Activated CD4-positive, alpha-beta T cell treated with anti-CD3 and anti-CD28 coated beads, Interleukin-2, amount 10 ng/mL, durations not matched to agents 24 days and 14 days (primary cell): ENCODE measurements at places on chromosomes 5 and 9. TPM values are rescaled to one million over a fixed set of nuclear protein-coding genes. Genes with fewer than 3 reads are reported as not detected.
A peak's percentile ranks its signal among the peaks of the same experiment; 100 is the strongest.

WHRN gene
- total RNA-seq, result 2.0 and 2.1 TPM in 2 replicates

KCNV2 gene
- not detected in 2 replicates for total RNA-seq

GRCh38 chr5:75659791-75660450 lies 48.7 kb downstream of the ANKDD1B start:
- peaks cover 4% of the 10 kb centered on the region for H3K27me3 ChIP-seq
- H3K36me3 ChIP-seq, result no peaks in the 10 kb centered on the region

DNA sequence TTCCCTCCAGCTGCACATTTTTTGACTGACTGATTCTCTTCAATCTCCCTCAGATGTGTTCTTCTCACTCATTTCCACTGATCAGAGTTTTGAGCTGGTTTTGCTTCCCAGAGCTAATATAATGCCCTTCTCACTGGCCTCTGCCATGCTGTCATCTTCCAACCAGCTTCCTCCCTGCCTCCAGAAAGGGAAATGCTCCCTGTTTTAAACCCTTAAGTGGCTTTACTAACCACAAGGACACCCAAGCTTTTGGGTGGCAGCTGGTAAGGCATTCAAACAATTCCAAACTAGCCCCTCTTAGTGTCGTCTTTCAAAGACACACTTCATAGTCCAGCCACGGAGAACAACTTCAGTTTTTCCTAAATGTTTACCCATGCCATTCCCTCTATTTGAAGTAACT lies 172.5 kb downstream of the CRB2 start:
- H3K27me3 ChIP-seq, result no peaks in the 10 kb centered on the region
- no peak overlapping the region for H3K4me3 ChIP-seq
- DNase-seq, result no peak
- peaks cover 2% of the 10 kb centered on the region for H3K36me3 ChIP-seq
- H3K27ac ChIP-seq, result no peak overlapping the region

PCDHA2 gene
- total RNA-seq, result not detected in 2 replicates

ECSCR gene
- total RNA-seq, result 1.6 and 1.7 TPM in 2 replicates

GRCh38 chr9:97979788-97980478 lies 3.2 kb upstream of the ANP32B start:
- H3K36me3 ChIP-seq, result no peaks in the 10 kb centered on the region
- H3K27me3 ChIP-seq, result peaks cover 3% of the 10 kb centered on the region
- H3K4me1 ChIP-seq, result peaks cover 17% of the 10 kb centered on the region
- DNase-seq, result no peak
- no peak overlapping the region for H3K27ac ChIP-seq

ANKRD18B gene
- 0.65 and 1.1 TPM in 2 replicates for total RNA-seq

MLANA gene
- not detected in 2 replicates for total RNA-seq

DELE1 gene
- 66.7 and 72.0 TPM in 2 replicates for total RNA-seq

DNA sequence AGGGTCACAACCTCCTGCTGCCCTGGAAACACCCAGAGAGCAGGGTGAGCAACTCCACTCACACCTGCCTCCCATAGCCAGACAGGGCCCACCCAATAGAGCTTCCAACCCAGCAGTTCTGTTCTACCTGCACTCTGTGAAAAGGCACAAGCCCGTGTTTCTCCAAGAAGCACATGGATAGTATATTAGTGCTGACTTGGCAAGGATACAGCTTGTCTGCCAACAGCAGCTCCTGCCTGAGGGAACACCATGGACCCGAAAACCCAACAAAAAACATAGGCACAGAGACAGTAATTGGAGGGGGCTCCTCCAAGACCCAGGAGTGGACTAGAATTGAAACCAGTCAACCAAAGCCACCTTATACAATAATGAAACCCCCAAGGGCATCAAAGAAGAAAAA lies 48.6 kb downstream of the CDKN2A start:
- H3K4me3 ChIP-seq, result no peak overlapping the region
- no peak for DNase-seq
- no peak overlapping the region for H3K27ac ChIP-seq
- H3K27me3 ChIP-seq, result peaks cover 46% of the 10 kb centered on the region
- H3K4me1 ChIP-seq, result no peaks in the 10 kb centered on the region
- no peaks in the 10 kb centered on the region for H3K36me3 ChIP-seq

CMYA5 gene
- 0.12 and 0.14 TPM in 2 replicates for total RNA-seq

- H3K27ac ChIP-seq, result no peak overlapping the region
- no peak overlapping the region for H3K4me3 ChIP-seq
- no peaks in the 10 kb centered on the region for H3K36me3 ChIP-seq
Observed at GRCh38 chr5:146076028-146076427, 29.3 kb downstream of the PLAC8L1 start.

GRCh38 chr9:136546697-136547501 lies 1.1 kb upstream of the NOTCH1 start:
- H3K27me3 ChIP-seq, result peaks cover 3% of the 10 kb centered on the region
- H3K36me3 ChIP-seq, result peaks cover 17% of the 10 kb centered on the region
- peak overlapping the region; percentile 87 for H3K4me3 ChIP-seq
- peaks cover 16% of the 10 kb centered on the region for H3K4me1 ChIP-seq
- peak; percentile 84 for DNase-seq
- peak overlapping the region; percentile 86 for H3K27ac ChIP-seq

DNA sequence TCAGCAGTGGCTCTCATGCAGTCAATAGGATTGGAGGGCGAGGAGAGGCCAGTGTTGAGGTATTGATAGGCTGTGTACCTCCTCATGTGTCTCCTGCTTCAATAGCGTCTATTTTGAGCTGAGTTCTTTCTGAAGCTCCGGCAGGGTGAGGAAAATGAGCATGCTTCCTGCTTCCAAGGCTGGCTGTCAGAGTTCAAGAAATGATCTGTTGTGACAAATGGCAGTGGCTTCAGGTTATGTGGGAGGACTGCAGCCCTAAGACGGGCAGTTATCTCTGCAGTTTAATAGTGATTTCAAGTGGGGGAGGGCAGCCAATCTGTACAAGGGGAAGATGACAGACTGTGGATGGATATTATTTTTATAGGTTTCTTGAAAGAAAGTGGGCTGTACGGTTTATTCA lies 54.0 kb upstream of the CXCL14 start:
- peaks cover 1% of the 10 kb centered on the region for H3K27me3 ChIP-seq
- DNase-seq, result no peak
- no peaks in the 10 kb centered on the region for H3K36me3 ChIP-seq
- H3K4me3 ChIP-seq, result no peak overlapping the region

- H3K4me3 ChIP-seq, result peak overlapping the region; percentile 90
- H3K27ac ChIP-seq, result no peak overlapping the region
- peaks cover 31% of the 10 kb centered on the region for H3K4me1 ChIP-seq
- peak; percentile 84 for DNase-seq
Observed at GRCh38 chr5:98774192-98775033, 950 bp downstream of the RGMB start.

IL4 gene
- total RNA-seq, result 20.5 and 21.2 TPM in 2 replicates

HMGCS1 gene
- total RNA-seq, result 230 and 241 TPM in 2 replicates

GRXCR2 gene
- not detected in 2 replicates for total RNA-seq

GRCh38 chr9:19161257-19162025 lies 34.1 kb upstream of the PLIN2 start:
- H3K27me3 ChIP-seq, result no peaks in the 10 kb centered on the region
- peak overlapping the region; percentile 89 for H3K27ac ChIP-seq
- DNase-seq, result peak; percentile 86
- H3K36me3 ChIP-seq, result no peaks in the 10 kb centered on the region
- peak overlapping the region; percentile 67 for H3K4me3 ChIP-seq

GRCh38 chr9:96361668-96362067 lies 21.8 kb downstream of the SLC35D2 start:
- DNase-seq, result no peak
- H3K27ac ChIP-seq, result no peak overlapping the region
- H3K4me1 ChIP-seq, result no peaks in the 10 kb centered on the region
- peaks cover 11% of the 10 kb centered on the region for H3K36me3 ChIP-seq
- no peaks in the 10 kb centered on the region for H3K27me3 ChIP-seq

DNA sequence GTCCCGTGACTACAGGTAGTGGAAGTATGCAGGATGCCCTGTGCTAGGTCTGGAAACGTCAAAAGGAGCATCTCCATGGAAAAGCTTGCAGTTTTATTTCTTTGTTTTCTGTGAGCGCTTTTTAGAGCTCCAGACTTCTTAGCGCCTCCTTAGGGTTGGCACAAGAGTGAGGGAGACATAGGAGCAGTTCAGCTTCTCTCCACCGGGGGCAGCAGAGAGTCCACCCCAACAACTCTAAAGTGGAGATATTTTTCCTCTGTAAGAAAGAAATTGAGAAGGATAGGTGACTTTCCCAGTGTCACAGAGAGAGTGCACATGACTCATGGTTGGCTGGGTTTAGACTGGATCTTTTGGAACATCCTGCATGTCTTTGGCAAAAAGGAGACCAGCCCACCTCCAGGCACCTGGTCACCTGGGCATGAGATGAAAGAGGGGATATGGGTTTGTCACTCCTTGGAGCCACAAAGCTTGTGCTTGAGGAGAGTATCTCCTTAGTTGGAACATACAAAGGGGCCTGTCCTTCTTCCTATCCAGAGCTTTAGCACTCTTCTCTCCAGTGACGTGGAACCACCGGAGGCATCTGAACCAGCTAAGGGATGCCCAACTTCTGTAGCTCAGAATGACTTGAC lies 637.7 kb downstream of the SEMA5A start:
- H3K27ac ChIP-seq, result no peak overlapping the region
- H3K4me1 ChIP-seq, result no peaks in the 10 kb centered on the region
- peak; percentile 66 for DNase-seq
- H3K4me3 ChIP-seq, result no peak overlapping the region

DNA sequence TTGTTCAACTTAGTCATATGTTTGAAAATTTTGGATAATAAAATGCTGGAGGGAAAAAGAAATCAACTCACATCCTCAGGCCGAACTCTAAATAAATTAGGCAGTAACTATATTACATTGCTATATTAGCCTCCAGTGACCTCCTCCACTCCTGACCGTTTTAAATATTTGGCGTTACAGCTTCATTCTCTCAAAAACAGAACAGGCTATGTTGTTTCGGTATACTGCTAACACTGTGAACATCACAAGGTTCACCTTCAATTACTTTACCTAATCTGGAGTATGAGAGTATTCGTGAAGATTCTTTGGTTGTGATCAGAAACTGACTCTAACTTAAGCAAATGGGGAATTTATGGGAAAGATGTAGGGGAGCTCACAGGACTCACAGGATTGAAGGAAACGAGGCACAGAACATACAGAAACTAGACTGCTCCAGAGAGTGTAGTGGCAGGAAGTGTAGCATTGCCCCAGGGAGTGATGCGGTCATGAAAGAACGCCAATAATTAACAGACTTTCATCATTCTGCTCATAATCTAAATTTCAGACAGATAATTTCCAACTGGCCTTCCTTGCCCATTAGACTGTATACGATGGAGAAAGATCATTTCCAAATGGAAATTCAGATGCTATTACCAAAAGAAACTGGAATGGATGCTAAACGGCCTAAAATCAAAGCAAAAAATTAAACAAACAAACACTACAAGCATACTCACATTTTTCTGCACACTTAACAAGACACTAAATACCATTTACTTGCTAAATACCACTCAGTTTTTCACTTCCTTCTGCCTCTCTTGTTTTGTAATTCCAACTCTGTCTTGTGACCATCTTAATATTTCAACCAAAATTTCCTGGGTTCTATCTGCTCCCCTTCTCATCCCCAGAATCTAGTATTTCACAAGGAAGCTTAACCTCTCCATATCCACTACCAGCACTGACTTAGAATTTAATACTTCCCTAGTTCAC lies 110.1 kb upstream of the LPAR1 start:
- no peak for DNase-seq
- no peak overlapping the region for H3K4me3 ChIP-seq
- H3K36me3 ChIP-seq, result no peaks in the 10 kb centered on the region
- H3K27me3 ChIP-seq, result no peaks in the 10 kb centered on the region

GRCh38 chr5:32595118-32595517 lies 9.8 kb downstream of the SUB1 start:
- peak overlapping the region; percentile 40 for H3K4me3 ChIP-seq
- peaks cover 60% of the 10 kb centered on the region for H3K4me1 ChIP-seq
- H3K36me3 ChIP-seq, result peaks cover 71% of the 10 kb centered on the region
- no peaks in the 10 kb centered on the region for H3K27me3 ChIP-seq

VAV2 gene
- total RNA-seq, result 6.3 and 9.0 TPM in 2 replicates

DNA sequence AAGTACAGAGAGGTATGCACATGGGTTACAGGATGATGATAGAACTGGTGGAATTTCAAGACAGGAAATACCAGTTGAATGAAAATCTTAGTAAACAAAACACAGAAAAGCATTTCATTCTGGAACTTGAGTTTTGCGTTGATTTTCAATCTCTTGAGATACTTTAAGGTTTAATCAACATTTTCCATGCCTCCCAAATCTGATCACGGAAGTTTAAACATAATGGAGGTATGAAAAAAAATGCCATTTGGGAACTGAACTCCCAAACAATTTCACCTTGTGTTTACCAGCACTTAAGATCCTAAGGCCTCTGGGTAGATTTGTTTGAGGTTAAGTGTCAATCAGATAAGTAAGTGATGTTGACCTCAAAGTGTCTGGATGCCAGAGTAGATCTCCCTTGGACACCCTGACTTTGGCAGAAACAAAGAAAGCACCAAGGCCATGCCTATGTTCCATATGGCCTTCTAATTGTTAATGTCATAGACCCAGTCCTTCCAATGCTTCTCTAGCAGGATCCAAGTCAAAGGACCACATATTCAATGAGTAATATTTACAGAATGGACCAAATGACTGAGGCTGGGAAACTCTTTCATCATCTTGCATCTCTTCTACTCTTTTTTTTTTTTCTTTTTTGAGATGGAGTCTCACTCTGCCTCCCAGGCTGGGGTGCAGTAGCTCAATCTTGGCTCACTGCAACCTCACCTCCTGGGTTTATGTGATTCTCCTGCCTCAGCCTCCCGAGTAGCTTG lies 216.9 kb downstream of the ARRDC3 start:
- H3K27ac ChIP-seq, result no peak overlapping the region
- H3K4me1 ChIP-seq, result peaks cover 37% of the 10 kb centered on the region
- no peak overlapping the region for H3K4me3 ChIP-seq
- no peak for DNase-seq
- no peaks in the 10 kb centered on the region for H3K36me3 ChIP-seq

DNA sequence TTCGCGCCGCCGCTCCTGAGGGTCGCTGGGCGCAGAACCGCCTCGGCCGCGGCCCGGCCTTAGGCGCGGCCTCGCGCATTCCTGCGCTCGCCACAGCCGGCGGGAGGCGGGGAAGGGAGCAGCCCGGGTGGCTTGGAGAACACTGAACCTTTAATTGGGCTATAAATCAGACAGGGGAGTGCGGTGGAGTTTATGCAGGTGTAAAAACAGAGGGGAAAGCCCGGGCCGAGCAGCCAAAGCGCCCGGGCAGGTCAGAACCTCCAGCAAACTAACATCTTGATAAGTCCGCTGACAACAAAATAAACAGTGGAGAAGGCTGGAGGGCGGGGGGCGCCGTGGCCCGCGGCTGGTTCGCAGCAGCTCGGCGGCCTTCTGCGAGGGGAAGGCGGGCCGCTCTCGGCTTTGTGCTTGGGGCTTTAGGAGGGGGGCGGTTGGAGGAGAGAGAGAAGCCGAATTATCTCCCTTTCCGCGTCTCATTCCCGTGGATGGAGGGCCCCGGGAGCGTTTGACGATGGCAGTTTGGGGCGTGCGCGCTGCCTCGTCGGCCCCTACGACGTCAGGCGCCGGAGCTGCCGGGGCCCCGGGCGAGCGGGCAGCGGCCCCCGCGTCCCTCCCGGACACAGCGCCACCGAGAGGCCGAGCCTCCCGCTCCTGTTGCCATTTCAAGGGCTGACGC lies 11.3 kb downstream of the FOXD1 start:
- no peak overlapping the region for H3K4me3 ChIP-seq
- peaks cover 4% of the 10 kb centered on the region for H3K36me3 ChIP-seq
- H3K27ac ChIP-seq, result no peak overlapping the region
- DNase-seq, result no peak

GAS1 gene
- total RNA-seq, result 0.14 TPM in 2 replicates
